HL-60 (cell line): ENCODE measurements at places on chromosomes 7 and 10.
A peak's percentile ranks its signal among the peaks of the same experiment; 100 is the strongest.

DNA sequence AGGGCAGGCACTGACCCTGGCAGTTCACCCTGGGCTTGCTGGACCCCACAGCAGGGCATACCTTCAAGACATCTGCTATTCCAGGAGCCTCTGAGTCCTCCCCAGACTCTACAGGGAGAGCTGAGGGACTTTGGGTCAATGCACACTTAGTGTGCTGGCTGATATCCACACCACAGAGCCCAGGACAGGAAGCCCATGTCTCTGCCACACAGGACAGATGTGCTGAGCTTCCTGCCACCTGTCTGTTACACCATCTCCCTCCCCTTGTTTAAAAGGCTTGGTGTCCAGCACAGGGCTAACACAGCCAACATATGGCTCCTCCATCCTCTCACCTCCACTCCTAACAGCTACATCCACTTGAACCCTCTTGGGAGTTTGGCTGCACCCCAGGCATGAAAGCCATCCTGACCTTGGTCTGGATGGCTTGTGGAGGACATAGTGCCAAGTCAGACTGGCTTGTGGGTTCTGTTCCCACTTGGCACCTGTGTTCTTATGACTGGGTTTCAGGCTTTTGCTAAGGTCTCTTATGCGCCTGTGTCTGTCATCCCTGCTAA lies 529.8 kb downstream of the GALNT17 start:
- no peak for DNase-seq

DNA sequence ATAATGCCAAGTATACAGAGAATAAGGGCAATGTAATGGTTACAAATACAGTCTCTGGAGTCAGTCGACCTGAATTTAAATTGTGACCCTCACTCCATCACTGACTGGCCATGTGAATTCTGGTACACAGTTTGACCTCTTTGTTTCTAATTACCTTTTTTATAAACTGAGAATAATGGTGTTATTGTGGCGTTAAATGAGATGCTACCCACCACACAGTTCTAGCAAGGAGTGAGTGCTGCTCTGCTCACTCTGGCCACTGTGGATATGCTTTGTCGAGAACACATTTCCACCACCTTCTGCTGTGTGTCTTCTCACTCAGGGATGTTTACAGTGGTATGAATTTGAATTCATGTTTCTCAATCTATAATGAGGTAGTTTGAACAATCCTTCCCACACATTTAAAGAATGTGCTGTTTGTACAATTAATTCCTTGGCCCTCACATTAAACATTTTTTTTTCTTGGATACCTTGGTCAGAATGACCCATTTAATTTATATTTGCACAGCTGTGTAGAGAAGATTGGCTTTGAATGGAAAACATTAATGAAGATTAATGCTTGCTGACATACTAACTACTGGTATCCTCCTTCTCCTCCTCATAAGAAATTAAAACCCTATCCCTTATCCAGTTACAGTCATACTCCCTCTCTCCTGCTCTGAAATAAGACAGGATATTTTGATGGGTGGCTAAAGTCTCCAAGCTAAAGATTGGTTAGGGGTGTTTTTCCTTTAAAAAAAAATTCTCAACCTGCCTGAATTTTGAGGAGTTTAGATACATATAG lies 42.4 kb downstream of the PLCE1 start:
- no peak for DNase-seq

DNA sequence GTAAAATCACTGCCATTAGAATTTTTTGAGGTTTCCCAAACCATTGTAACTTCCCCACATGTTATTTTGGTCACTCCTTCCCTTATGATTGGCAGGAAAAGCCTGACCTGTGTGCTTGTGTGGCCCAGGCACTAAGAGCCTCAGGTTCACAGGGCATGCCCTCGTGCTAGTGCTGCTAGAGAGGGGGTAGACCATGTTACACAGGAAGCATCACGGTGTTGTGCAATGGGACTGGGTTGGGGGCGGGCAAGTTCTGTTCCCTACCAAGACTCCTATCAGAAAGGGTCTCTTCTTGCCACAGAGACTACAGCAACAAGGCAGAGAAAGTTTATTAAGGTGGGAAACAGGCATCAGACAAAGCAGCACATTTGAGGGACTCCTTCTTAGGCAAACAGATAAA lies 32.2 kb downstream of the LSM5 start:
- DNase-seq = peak; percentile 13

GRCh38 chr10:98533241-98533640 lies 86.5 kb upstream of the HPS1 start:
- no peak for DNase-seq

DNA sequence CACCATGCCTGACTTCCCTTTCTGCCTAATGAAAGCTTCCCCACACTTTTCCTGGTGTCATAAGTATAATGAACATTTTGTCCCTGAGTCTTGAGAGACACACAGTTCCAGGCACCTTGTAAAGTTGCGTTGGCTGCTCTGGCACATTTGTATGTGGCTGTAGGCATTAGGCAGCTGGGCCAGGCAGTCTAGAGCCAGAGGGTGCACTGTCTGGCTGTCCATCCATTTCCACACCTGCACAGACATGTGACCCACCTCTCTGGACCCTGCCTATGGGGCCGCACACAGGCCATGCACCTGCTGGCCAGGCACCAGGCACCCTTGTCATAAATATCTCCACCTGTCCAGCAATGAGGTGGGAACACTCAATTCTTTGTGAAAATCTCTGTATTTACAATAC lies 54.7 kb upstream of the ANTXRL start:
- no peak for DNase-seq

GRCh38 chr10:132929480-132929879 lies 12.9 kb downstream of the CFAP46 start:
- no peak for DNase-seq

GRCh38 chr10:121536310-121536913 lies 61.8 kb downstream of the FGFR2 start:
- no peak for DNase-seq

GRCh38 chr7:37901236-37901827 lies 15.3 kb downstream of the SFRP4 start:
- no peak for DNase-seq

DNA sequence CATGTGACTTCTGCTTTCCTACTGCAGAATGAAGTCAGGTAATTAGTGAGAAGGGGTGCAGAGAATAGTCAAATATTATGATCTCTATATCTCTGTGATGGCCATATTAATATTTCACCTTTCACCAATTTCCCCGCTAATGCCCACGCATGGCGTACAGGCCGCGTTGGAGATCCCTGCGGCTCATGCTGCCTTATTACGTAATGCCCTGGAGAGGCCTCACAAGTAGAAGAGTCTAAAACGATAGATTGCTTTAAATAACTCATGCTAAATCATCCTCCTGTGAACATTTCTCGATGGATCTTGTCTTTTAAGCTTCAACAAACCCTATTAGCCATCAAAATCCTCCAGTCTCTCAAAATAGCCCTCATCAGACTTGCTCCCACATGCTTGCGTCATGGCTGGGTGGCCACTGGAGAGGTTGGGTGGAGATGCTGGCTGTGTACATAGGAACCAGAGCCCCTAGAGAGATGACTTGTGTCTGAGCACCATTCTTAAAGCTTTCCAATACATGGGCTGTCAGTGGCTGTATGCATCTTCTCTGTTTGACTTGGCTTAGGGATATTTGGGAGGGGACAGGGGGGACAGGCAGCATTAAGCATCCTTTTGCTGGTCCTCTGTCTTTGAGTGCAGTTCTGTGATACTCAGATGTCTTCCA lies 79.5 kb upstream of the INSYN2A start:
- no peak for DNase-seq

- DNase-seq = peak; percentile 47
These were observed 29.8 kb downstream of the ADAP1 start for GRCh38 chr7:924541-925231.

DNA sequence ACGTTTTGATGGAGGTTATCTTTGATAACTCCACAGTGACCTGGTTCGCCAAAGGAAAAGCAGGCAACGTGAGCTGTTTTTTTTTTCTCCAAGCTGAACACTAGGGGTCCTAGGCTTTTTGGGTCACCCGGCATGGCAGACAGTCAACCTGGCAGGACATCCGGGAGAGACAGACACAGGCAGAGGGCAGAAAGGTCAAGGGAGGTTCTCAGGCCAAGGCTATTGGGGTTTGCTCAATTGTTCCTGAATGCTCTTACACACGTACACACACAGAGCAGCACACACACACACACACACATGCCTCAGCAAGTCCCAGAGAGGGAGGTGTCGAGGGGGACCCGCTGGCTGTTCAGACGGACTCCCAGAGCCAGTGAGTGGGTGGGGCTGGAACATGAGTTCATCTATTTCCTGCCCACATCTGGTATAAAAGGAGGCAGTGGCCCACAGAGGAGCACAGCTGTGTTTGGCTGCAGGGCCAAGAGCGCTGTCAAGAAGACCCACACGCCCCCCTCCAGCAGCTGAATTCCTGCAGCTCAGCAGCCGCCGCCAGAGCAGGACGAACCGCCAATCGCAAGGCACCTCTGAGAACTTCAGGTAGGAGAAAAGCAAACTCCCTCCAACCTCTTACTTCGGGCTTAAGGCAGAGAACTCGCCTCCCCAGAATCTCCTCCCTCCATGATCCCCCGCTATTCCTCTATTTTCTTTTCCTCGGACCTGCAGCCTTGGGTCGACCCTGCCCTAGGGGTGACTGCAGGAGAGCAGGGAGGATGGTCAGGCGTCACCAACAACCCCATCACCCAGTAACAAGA lies at the start of gene SERPINE1:
Gene SERPINE1 (plus strand): TSS at position 454 of the 809 bp plus-strand sequence. CDS start 1,290 bp downstream, outside the sequence.
- DNase-seq = peak; percentile 26

GRCh38 chr7:132622081-132622480 lies 45.8 kb upstream of the PLXNA4 start:
- DNase-seq = no peak

GRCh38 chr7:143337216-143337615 lies 21.3 kb downstream of the CLCN1 start:
- no peak for DNase-seq

DNA sequence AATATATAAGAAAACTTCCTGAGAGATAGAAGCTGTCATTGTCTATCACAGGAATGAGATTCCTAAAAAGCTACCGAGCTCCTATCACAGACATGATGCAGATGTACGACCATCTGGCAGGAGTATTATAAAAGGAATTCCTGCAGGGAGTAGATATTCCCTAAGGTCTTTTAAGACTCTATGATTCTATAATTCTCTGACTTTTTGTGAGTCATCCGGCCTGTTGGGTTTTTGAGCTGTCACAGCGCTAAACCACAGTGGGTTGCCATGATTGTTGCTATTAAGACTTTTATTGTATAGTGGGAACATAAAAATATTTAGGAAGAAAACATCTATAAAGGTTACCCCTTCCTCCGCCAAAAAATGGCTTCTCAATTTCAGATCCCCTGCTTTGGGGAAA lies 223.4 kb downstream of the BMPER start:
- no peak for DNase-seq

DNA sequence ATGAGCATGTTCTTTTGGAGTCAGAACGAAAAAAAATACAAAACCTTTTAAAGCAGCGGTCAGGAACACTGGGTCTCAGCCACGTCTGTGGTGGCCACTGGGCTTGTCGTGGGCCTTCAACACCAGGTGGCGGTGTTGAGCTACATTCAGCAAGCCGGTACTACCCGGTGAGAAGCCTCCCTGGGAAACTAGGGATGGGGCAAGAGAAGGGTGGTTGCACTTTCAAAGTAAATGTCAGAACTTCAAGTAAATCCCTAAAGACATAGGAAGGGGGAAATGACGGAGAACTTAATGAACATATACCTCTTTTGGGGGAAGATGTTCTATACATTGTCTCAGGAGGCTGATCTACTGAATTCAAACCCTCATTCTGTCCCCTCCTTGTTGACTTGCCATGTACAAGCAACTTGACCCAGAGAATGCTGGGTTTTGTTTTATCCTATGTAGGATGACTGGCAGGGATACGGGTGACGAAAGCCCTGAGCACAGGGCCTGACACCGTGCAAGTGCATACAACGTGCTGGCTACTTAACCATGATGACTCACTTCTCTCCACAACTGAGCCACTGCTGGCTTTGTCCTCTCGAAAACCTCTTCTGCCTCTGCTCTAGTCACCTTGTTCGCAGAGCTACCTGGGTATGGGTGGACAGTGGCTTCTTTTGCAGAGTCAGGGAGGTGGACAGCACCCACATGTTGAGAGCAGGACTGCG lies 49.0 kb upstream of the BAMBI start:
- peak; percentile 33 for DNase-seq

GRCh38 chr10:124436191-124436638 lies 13.6 kb downstream of the NKX1-2 start:
- DNase-seq = no peak

DNA sequence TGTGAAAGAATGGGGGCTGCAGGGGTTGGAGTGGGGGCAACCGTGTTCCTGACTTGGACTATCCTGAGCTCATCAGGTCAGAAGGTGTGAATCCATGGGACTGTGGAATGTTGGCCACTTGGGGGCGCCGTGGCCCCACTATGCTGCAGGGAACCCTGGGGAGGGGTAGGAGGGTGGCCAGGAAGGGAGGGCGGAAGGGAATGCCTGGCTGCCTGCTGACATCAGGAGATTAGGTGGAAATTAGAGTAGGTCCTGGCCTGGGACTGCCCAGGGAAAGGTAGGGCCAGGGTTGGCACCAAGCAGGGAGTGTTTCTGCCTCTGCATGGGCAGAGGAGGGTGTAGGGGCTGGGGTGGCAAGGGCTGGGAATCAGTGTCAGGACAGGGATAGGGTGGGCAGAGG lies 65.8 kb upstream of the PRSS58 start:
- peak; percentile 41 for DNase-seq

GRCh38 chr7:121116396-121116795 lies 127.9 kb downstream of the CPED1 start:
- no peak for DNase-seq

DNA sequence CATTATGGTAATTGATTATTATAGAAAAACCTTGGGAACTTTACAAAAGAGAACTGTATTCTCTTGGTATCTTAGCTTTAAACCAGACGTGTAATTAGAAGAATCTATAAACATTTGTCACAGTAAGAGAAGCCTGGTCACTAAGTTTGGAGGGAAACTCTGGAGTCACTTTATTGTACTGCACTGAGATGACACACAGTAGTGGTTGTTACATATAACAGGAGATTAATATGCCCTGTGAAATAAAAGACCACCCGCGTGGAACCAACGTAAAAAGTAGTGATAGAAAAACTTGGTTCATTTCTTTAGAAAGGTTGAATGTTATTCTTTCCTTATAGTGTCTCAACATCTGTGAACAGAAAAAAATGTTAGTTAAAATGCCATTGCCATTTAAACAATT lies 416.1 kb downstream of the MDFIC start:
- no peak for DNase-seq

- no peak for DNase-seq
These were observed 26.5 kb downstream of the VWA2 start for GRCh38 chr10:114265392-114266053.

DNA sequence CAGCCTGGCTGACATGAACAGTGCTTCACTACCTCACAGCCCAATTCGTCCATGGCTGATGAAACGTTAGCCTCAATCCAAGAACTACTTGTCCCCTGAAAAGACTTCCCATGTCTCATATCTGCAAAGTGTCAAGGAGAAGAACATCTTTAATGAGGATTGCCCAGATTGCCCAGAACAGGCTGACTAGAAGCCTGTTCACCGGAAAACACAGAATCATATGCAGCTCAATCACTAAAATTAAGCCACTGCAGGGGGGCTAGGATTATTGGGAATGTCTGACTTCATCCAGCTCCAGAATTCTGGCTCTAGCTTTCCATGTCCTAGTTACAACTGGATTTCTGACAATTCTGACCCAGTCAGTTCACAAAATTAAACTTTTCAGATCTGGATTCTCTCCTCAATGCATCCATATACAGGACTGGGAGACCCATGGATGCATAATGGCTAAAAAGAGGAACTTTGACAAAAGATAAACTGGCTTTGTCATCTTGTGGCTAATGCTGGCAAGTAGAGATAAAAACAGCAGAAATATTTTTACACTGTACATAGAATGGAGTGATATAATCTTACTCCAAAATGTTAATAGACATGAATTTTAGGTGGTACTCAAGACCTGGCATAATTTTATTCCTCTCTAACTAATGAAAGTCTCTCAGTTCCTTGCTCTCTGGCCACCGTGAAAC lies 467.0 kb upstream of the POT1 start:
- peak; percentile 8 for DNase-seq
